Astrocyte of the hippocampus (primary cell): ENCODE measurements at places on chromosomes 3 and 15.

DNA sequence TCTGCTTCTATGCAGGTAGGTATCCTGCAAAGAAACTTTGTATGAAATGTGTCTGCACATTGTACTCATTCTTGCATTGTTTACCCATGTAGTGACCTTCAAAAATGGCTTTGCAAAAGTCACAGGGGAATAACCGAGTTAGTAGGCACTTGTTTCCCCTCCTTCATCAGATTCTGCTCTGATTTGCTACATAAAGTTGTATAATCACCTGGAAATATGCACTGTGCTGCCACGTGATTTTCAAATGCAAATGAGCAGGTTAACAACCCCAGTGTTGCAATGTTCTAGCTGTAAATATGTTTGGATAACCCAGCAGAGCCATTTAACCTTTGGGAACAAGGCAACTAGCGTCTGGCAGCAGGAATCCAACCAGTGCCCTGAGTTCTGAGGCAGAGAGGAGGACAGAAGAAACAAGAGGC lies at the start of gene KNG1:
TSS of gene KNG1 (plus strand) at position 321 of the 419 bp plus-strand sequence. CDS start 184 bp downstream, outside the sequence.
- DNase-seq: no peak

GRCh38 chr3:71559578-71560162 lies 23.9 kb downstream of the FOXP1 start:
- no peak for DNase-seq

DNA sequence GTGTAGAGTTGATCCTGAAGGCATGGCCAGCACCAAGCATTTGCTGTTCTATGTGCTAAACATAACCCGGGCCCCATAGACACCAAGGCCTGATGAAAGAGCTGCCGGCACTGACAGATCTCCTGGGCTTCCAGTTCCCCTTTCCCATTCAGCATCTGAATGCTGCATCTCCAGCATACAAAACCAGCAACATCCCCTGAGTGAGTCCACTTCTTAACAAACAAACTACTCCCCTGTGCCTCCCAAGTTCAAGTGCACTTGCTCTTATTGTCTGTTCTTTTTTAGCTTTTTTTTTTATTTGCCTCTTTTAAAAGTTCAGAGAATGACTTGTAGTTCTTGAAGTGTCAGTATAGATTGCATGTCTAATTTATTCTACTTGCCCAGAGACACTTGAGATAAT lies 156.0 kb downstream of the EDEM1 start:
- DNase-seq: no peak

DNA sequence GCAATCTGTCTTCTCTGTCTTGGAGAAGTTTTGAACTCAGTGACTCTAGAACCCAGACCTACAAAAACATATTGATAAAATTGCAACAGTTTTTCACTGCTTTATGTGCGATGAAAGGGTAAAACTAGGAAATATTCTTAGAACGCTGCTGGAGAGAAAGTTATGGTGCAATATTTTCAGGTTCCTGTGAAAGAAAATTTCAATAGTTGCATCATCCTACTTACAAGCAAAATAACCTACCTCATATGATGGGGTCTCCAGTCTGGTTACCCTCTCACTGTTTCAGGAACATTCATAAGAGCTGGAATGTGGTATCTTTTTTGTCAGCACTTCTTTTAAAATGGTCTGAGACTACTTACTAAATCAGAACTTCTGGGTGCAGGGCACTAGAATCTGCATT lies 27.1 kb downstream of the GATM start:
- DNase-seq: no peak

DNA sequence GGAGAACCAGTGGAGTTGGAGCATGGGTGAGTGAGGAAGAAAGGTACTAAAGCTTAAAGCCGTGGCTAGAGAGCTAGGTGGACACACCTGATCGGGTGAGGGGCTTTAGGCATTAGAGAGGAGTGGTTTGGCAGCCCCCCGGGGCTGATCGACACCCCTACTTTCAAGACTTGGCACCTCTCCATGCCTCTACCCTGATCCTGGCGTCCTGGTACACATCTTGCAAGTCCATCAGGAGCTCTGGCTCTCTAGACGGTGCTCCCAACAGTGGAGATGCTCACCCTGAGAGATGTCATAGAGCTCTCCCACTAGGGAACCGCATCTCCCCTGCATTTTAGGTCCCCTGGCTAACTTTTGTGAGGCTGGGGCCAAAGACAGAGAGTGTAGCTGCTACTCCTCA lies 98.1 kb downstream of the XXYLT1 start:
- no peak for DNase-seq

GRCh38 chr3:122421101-122421500 lies 5.2 kb upstream of the WDR5B start:
- no peak for DNase-seq

DNA sequence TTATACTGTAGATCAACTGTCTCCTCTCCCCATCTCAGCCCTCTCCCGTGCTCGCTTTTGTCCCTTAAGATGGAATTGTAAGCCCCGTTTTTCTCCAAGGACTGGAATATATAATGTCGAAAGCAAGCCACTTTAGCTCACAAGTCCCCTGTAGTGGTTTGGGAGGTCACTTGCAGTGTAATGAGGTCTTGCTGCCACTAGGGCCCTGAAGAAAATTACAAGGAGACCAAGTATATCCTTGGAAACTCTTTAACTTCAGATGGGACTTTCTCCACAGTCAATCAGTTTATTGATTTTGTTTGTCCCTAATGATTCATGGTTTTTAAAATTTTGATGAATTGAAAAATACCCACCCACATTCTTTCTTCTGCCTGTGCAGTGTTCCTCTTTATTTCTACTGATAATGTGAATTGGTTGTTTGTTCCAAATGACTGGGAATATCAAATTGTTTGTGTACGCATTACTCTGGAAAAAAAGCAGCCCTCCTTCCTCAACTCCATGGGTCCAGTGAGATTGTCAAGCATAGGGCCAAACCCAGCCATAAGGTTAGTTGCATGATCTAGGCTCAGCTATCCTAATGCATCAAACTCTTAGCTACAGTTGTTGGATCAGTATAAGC lies 294.8 kb downstream of the MCTP2 start:
- DNase-seq: no peak
